HuH-7.5 (cell line): ENCODE measurements at places on chromosomes 2 and 18.

DNA sequence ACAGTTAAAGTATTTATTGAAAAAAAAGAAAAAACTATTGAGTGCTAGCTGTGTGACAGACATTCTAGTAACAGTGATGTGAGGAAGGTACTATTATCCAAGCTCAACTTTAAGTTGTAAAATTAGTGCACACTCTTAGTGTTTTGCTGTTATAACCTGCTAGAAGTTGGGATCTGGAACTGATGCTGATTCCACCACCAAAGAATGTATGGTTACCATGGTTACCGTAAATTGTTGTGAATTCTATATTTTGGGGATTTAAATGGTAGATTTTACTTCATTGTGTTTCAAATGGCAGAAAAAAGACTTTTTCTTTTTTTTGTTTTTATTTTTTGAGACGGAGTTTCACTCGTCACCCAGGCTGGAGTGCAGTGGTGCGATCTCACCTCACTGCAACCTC is 5.3 kb downstream of the AGFG1 start:
- DNase-seq: no peak

GRCh38 chr2:141399270-141399669 is 731.5 kb downstream of the LRP1B start:
- peak; percentile 4 for DNase-seq

- DNase-seq: no peak
These were observed 284.5 kb downstream of the MTX2 start for GRCh38 chr2:176553685-176554100.

- DNase-seq: no peak
These were observed 65.8 kb downstream of the RBMS1 start for GRCh38 chr2:160427629-160428404.

DNA sequence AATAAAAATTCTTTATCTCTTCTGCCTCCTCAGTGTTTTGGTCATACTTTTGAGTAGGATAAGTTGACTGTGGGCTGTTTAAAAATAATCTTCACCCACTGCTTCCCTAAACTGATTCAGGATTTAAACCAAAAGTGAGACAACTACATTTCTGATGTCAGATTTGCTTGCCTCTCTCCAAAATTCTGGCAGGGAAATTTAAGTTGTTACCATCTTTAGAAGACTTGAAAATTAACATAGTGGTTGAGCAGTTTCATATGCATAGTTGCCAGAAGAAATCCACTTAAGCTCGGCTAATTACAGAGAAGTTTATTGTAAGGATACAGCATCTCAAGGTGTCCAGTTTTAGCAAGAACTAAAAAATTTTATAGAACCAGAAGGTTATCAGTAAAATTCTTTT is 57.0 kb downstream of the MAIP1 start:
- no peak for DNase-seq

DNA sequence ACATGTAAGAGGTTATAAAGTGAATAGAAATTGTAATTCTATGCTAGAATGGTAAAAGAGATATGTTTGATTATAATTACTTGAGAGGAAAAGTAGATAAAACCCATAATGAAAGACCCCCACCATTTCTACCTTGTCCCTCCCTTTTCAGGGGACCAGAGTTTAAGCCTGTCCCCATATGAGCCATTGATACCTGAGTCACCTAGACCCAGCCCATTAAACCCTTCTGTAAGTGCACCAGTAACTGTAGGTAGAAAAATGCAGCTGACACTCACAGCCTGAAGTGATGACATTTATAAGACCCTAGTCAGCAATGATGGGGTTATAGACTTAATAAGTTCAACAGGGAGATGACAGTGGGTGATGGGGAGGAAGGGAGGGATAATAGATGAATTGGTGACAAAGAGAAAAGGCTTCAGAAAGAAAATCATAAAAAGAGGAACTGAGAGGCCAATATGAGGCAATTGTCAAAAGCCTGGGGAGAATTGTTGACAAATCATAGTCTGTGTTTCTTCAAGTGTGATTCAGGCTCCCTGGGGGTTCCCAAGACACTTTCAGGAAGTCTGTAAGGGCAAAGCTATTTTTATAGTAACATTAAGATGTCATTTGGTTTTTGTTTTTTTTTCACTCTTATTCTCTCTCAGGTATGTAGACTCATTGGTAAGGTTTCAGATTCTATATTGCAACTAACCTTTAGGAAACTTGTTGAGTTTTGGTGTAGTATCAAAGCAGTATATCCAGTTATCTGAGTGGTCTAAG is 544.2 kb downstream of the SATB2 start:
- no peak for DNase-seq

DNA sequence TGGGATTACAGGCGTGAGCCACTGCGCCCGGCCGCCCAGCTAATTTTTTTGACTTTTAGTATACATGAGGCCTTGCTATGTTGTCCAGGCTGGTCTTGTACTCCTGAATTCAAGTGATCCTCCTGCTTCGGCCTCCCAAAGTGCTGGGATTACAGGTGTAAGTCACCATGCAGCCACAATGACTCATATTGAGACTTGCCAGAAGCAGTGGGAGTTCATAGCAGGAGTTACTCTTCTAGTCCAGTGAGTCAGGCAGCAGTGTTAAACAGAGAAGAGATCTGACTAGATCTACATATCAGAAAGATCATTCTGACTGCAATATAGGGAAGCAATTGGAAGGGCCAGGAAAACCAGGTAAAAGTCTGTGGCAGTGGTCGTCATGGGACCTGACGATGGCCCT is 1.5 kb upstream of the FLACC1 start:
- DNase-seq: no peak

DNA sequence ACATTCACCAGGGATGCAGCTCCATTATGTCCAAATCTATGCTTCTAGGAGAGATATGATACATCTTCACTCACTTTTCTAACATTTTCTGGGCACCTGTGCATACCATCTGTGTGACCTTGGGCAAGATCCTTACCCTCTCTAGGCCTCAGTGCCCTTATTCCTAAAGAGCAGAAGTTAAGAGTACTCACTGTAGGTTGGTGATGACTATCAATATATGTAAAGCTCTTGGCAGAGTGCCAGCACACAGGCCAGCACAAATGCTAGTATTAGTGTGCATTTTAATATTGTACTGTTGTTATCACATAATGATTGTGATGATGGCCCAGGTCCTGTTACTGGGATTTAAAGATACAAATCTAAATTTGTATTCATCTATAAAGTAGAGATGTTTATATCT is 199.2 kb downstream of the RAD51AP2 start:
- no peak for DNase-seq

DNA sequence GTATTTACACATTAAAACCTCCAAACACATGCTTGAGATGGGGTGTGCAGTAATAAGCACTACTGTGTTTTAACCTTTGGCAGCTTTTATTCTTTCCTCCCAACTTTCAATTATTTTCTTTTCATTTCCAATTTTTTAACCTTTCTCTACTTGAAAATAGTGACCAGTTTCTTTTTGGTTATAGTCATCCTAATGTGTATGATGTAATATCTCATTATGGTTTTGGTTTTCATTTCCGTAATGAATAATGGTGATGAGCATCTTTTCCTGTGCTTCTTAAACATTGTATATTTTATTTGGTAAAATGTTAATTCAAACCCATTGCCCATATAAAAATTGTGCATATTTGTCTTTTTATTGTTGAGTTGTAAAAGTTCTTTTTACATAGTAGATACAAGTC is 103.5 kb downstream of the BMPR2 start:
- DNase-seq: no peak

DNA sequence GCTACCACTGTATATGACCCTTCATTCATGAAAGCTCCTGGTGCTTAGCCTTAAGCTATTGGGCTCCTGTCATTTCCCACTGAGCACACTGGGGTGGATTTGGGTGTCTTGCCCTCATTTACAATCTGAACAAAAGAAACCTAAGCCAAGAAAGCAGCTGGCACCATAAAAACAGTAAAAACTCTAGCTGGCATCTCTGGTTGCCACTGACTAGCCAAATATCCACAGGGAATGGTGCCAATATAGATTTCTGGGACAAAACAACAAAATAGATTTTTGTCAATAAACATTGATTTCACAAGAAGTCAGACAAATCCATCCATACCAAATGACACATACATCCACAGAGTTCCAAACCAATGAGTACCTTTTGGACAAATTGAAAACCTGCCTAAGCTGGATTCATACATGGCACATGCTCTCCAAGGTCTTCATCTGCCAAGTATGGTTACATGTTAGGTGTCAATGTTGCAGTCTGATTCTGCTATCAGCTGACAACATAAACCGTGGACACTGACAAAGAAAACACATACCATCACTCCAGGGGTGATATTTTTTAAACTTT is 1081.5 kb upstream of the ZEB2 start:
- DNase-seq: no peak

DNA sequence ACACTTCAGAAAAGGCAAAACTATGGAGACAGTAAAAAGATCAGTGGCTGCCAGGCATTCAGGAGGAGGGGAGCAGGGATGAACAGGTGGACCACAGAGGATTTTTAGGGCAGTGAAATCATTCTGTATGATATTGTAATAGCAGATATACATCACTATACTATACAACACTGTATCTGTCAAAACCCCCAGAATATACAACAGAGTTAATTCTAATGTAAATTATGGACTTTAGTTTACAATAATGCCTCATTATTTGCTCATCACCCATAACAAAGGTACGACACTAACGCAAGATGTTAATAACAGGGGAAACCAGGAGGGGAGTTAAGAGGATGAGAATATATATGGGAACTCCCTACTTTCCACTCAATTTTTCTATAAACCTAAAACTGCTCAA is 28.8 kb downstream of the MAP3K2 start:
- no peak for DNase-seq

GRCh38 chr18:62023536-62023935 is 130.7 kb upstream of the RNF152 start:
- DNase-seq: no peak

GRCh38 chr2:162661618-162662017 is 176.9 kb downstream of the KCNH7 start:
- no peak for DNase-seq

- DNase-seq: no peak
These were observed 210.3 kb upstream of the GCFC2 start for GRCh38 chr2:75920859-75921551.

DNA sequence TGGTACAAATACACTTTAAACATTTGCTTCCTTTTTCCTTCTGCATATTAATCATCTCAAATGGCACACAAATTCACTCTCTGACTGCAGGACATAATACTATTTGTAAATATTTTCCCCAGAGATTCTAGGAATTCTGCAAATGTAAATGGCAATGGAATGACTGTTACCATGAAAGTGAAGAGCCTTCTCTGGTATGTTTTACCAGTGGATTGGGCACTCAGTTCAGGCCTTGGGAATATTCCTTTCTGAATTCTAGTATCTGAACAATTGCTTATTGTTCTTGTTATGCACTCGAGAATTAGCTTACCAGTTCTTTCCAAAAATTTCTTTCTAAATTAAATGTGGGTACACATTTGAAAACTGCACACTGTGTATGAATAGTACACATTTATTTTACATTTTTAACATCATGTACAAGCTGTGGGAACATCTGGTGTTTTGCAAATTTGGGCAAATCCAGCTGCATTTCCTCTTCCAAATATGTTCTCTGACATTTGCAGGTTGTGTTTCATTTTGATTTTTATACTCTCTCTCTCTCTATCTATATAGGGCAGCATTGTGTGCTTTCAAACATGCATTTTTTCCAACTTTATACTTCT is 289.1 kb downstream of the NBAS start:
- DNase-seq: no peak

DNA sequence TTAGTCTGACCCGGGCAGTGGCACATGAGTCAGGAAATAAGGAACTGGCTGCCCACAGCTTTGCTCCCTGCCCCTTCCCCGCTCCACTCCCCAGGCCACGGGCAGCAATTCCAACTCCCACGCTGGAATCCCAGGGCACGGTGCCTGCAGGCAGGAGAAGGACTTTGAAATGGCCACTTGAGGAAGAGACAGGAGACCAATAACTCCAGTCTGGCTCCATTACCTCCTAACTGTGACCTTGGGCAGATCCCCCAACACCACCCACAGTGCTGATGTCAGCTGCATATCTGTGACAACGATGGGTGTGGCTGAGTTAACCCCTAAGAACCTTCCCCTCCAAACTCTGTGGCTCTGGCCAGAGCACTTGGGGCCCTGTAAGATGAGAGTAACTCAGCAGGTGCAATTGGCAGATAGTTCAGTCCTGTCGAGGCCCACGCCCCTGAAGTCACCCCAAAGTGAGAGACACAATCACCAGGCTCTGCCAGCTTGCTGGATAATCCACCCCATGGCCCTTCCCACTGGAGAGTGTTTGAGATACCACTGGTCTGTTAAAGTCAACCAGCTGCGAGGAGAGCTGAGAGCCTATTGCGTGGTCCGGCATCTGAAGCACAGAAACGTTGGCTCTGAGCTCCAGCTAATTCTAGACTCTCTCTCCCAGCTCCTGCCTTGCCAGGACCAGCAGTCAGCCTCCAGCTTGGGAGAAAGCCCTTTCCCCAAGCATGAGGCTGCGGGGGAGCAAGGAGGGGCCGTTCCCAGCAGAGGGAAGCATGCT is 175.2 kb downstream of the TNS1 start:
- no peak for DNase-seq
